BJ (cell line): ENCODE measurements at places on chromosomes 2 and 18.
A peak's percentile ranks its signal among the peaks of the same experiment; 100 is the strongest.

DNA sequence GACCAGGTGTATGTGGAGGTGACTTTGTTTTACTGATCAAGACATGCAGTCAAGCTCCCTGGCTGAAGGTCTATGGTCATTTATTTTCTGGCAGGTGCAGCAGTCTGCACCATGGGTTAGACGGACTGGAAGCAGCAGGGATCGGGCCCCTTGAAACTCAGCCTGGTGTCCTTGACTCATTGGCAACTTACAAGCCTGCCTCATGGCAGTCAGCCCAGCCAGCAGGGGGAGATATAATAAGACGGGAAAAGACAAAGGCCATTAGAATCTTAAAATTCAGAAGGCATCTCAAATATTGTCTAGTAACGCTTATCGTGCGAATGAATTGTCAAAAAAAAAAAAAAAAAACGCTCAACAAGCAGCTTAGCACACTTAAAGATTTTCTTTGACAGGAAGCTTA is 308.2 kb downstream of the EN1 start:
- DNase-seq = no peak

DNA sequence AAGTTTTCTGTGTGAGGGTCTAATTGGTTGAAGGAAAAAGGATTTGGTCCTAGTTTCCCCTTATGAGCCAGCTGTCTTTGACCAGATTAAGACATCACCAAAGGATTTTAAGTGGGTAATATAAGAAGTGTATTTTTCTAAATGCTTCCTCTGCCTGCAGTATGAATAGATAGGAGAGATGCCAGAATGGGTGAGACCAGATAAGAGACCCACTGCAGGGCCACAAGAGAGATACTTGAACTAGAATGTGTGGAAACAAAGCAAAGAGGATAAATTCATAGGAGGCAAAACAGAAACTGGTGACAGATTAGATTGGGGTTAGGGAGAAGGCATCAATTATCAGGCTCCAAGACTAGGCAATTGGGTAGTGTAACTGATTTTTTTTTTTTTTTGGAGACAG is 1.1 kb upstream of the HDHD2 start:
- no peak for DNase-seq

GRCh38 chr2:233972941-233973575 is 55.9 kb downstream of the TRPM8 start:
- DNase-seq = no peak

DNA sequence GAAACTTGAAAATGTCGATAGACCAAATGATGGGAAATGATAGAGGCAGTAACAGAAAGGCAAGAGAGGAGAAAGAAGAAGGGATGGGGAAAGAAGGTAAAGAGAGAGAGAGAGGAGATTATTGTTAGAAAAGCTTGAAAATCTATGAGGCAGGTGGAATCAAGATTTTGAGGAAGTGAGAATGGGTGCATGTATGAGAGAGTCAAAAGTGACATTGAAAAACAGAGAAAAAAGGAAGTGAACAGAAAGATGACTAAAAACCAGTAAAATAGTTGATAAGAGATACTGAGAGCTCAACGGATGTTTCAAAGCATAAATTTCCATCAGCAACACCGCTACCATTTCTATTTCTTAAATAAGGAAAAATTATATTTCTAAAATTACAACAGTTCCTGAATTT is 327.4 kb upstream of the CWC22 start:
- no peak for DNase-seq

DNA sequence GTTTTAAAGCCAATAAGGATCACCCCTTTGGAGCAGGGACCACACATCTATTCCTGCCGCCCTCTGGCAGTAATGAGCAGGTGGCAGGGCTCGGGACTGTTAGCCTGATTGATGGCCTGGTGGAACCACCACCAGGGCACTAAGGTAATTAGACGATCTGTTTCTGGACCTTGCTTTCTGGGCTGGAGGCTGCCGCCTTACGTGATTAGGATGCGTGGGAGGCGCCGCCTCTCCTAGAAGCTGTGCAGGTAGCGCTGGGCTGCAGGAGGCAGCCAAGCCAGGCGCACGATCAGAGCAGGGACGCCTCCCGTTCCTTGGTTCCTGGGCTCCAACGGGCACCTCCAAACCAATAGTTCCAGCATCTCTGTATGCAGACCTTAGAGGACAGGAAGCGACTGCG is 242.6 kb upstream of the RAB12 start:
- no peak for DNase-seq

DNA sequence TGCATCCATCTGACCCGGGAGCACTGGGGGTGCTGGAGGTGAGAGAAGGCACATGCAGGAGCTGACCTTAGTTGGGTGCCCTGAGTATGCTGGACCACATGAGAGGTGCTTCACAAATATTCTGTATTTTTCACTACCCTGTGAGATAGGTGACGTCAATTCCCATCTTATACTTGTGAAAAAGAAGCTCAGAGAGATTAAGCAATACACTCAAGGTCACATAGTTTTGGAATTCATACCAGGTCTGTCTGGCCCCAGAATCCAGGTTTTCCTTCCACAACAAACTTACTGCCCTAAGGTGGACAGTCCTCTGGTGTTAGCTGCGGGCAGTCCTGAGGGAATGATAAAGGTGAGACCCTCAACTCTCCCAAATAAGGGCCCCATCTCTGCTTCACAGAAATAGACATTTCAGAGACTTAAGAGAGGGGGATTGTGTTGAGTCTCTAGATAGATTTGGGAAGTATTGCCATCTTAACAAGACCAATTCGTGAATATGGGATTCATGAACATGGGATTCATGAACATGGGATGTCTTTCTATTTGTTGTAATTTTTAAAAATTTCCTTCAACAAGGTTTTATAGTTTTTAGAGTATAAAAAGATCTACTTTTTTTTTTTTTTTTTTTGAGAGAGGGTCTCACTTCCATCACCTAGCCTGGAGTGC is 64.0 kb upstream of the SMAD7 start:
- no peak for DNase-seq

DNA sequence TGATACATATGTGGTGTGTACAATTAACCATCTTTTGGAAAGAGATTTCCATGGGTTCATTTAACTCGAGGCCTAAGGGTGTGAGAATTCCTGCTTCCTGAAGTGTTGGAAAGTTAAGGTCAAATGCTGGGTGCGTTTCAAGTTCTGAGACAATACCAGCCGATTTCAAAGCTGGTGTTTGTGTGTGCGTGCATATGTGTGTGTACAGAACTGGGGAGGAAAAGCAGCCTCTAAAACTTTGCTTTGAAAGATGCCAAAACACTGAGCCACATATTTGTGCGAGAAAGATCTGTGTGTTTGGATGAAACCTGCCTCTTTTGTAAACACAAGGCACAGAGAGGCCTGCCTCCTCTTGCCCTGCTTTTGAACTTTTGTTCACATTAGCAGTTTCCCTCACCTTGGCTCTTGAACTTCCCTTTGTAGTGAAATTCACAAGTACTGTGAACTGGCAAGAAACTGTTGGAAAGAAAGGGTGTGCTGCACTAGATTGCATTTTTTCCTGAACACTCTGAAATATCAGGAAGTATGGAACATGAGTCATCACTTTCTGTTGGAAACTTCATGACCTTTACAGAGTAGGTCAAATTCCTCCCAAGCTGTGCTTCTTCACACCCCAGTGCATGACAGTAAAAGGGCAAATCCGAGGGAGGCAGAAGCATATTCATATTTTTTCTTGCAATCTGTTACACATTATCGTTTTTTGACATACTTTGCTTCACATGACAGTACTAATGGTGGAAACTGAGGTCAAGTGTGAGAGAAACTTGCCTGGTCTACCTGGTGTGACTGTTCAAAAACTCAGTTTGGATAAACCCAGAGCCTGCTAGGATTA is 20.0 kb upstream of the CAVIN2 start:
- DNase-seq = peak; percentile 89

GRCh38 chr2:188278388-188279092 is 13.1 kb upstream of the GULP1 start:
- no peak for DNase-seq

- DNase-seq = no peak
Measured at GRCh38 chr2:11420190-11420589, 45.8 kb downstream of the E2F6 start.

GRCh38 chr2:187541086-187542085 is 12.8 kb downstream of the TFPI start:
- DNase-seq = peak; percentile 68

- DNase-seq = no peak
Measured at GRCh38 chr18:48917579-48918517, 32.9 kb downstream of the SMAD7 start.

- no peak for DNase-seq
Measured at GRCh38 chr2:72077702-72078169, 69.9 kb downstream of the CYP26B1 start.

DNA sequence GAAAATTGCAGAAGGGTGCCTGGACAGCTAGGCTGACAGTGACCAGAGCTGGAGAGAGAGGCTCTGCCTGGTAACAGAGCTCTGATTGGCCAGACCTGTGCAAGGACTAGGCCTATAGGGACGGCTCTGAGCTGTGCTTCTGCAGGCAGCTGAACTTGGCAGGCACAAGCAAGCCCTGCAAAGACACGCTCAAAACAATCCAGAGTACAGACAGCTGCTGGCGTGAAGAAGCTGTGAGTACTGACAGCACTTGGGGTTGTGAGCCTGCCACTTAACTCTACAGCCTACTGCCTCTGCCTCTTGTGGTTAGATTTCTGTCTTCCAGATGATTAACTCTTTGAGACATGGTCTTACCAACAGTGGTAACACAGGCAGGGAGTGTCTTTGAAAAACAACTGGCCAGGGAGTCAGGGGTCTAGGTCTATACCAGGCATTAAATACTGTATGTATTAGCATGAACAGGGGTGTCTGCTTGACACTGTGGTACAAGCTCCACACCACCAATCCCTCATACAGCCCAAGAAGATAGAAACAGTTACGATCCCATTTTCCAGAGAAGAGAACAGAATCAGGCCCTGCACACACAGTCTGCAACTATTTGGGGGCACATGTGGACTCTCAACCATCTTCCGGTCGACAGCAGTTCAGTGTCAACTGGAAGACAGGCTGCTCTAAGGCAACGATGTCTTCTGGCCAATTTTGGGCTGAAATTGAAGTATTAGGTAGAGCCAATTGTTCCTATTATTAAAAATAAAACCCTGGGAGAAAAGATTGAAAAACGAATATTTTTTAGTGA is 568.4 kb downstream of the TNS1 start:
- peak; percentile 79 for DNase-seq

GRCh38 chr2:556485-556884 is 120.7 kb downstream of the TMEM18 start:
- DNase-seq = no peak

DNA sequence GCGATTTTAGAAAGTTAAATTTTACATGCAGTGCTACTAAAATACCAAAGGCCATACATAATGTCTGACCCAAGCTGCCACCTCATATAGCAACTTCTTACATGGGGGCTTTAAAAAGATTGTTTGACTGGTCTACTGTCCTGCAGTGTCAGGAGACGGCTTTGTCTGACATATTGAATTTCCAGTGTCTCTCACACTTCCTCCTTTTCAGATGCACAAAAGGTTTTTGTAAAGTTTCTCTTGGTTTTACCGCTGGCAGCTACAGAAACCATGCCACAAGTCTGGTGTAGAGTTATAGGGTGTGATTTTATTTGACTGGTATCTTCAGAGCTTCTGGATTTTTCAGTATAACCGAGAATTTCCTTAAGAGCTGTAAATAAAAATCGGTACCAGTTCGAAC is 1.1 kb upstream of the ASAP2 start:
- no peak for DNase-seq

DNA sequence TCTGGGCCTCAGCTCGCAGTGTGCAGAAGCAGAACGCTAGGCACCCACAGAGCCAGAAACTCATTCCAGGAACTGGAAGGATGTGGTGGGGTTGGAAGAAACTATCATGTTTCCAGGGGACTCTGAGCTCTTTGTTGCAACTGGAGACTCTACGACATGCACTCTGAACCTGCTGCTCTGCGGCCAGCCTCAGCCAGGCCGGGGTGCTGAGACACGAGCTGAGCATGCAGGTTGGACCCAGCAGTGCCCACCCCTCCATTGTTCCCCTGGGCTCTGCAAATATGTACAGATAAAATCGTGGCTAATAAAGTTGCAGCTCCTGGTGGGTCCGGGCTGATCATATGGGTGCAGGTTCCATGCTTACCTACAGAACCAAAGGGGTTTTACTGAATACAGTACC is 37.6 kb upstream of the ARL4C start:
- DNase-seq = no peak

DNA sequence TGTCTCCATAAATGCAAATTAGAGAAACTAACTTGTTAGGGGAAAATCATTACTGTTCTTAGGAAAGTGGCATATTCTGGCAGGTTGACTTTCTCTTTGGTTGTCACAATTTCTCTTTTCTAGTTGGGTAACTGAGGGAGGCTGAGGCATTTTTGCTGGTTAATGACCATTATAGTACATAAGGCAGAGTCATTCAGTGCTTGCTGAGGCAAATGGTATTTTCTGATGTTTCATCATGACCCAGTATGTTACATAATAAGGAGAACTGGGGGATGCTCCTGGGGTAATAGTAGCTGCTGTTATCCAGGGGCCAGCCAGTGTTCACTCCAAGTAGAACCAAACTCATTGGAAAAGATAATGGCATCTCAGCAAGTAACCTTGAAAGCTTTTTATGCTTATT is 62.3 kb downstream of the ITGA6 start:
- DNase-seq = no peak

- no peak for DNase-seq
Measured at GRCh38 chr2:164711766-164712138, 90.5 kb upstream of the GRB14 start.

- DNase-seq = no peak
Measured at GRCh38 chr2:120945832-120946499, 210.3 kb downstream of the GLI2 start.

DNA sequence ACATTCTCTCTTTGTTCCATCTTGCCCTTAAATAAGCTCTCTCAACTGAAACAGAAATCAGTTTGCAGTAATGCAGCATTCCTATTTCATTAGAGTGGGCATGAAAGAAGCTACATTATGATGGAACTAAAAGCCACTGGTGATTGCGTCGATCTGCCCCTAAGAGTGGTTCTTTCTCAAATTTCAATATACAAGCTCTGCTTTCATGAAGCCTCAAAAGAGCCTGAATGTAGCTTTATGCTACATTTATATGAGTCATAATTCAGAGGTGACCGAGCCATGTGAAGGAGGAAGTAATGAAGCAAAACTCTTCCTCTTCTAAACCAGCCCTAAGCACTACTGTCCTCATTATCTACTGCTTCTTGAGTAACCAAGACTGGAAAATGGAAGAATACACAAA is 64.8 kb upstream of the CYTIP start:
- DNase-seq = no peak

GRCh38 chr18:29361843-29362242 is 1184.9 kb upstream of the CDH2 start:
- DNase-seq = no peak
